ENCODE measurements at places on chromosomes 16 and 17.

- DNase-seq: peak; percentile 80
These were observed 2.8 kb upstream of the UBTF start for GRCh38 chr17:44222112-44222869.

DNA sequence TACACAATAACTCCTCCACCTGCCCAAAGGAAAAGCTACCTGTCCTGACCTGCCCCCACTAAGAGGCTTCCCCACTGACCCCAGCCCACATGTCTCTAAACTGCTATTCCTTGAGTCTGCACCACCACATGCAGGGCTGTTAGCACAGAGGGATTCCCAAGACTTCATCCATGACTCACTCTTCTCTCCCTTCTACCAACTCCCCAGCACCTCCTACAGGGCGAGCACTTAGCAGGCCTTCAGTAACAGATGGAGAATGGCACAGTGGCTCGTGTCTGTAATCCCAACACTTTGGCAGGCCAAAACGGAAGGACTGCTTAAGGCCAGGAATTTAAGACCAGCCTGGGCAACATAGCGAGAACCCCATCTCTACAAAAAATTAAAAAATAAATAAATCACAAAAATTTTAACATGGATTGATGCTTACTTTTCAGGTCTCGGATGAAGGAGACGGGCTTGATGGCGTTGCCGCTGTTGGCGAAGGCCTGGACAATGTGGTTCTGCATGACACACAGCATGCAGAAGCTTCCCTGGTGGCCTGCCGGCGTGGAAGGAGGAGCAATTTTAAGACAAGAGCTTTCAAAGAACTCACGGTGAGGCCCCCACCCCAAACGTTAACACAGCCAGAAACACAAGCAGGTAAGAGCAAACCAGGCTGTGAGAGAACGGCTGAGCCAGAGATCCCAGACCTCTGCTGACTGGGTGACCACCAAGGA, 12.0 kb downstream of the USP36 start:
- DNase-seq: no peak

DNA sequence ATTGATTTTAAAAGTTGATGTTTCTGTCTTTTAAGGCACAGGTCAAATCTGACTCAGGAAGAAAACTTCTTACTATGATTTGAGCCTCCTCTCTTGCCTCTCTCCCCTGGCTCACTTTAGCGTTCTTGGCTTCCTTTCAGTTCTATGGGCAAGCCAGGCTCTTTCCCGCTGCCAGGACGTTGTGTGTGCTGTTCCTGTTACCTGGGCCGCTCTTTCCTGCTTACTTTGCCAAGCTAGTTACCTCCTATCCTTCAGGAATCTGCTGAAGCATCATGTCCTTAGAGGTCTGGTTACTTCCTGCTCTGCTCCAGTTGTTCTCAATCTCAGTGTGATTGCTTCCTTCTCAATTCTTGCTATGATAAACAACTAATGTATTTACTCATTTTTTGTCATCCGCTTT, 1108.5 kb upstream of the EEF2KMT start:
- DNase-seq: no peak

- peak; percentile 55 for DNase-seq
These were observed 11.4 kb upstream of the MRPS23 start for GRCh38 chr17:57861000-57861789.

DNA sequence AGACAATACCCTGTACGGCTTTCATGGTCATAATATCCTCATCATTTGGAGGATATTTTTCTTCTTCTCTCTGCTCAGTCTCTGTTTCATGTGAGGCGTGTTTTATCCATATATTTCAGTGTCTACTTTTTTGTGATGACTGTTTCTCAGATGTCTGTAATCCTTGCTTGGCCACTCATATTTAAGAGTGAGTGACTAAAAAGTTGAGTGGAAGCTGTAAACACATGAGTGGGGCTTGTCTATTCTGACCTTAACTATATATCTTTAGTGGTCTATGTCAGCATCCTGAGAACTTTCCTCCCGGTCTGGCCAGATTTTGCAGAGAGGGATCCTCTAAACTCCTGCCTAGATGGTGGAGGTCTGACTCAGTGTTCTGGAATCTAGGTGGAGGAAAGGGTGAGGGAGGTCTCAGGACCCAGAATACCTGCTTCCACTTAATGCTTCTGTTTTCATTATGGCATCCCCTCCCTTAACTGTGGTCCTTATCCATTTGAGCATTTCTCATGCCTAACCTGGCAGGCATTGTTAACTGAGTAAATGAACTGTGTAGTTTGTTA, 6.0 kb downstream of the DDX19B start:
- no peak for DNase-seq

GRCh38 chr17:10622617-10623485, 34.3 kb downstream of the MYH3 start:
- no peak for DNase-seq

- peak; percentile 63 for DNase-seq
These were observed 15.9 kb downstream of the EPOP start for GRCh38 chr17:38658741-38659345.

DNA sequence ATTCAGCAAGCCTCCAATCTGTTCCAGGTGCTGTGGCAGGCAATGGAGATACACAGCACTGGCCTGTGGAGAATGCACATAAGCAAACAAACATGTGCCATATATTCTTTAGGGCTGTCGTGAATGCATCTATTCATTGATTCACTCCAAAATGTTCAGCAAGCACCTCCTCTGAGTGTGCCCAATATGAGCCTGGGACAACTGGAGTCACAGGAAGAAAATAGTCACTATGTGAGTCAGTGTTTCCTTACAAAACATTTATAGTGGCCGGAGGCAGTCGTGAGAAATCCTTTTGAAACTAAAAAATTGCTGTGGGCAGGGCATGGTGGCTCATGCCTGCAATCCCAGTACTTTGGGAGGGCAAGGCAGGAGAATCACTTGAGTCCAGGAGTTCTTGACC, 310.1 kb downstream of the CA10 start:
- no peak for DNase-seq

DNA sequence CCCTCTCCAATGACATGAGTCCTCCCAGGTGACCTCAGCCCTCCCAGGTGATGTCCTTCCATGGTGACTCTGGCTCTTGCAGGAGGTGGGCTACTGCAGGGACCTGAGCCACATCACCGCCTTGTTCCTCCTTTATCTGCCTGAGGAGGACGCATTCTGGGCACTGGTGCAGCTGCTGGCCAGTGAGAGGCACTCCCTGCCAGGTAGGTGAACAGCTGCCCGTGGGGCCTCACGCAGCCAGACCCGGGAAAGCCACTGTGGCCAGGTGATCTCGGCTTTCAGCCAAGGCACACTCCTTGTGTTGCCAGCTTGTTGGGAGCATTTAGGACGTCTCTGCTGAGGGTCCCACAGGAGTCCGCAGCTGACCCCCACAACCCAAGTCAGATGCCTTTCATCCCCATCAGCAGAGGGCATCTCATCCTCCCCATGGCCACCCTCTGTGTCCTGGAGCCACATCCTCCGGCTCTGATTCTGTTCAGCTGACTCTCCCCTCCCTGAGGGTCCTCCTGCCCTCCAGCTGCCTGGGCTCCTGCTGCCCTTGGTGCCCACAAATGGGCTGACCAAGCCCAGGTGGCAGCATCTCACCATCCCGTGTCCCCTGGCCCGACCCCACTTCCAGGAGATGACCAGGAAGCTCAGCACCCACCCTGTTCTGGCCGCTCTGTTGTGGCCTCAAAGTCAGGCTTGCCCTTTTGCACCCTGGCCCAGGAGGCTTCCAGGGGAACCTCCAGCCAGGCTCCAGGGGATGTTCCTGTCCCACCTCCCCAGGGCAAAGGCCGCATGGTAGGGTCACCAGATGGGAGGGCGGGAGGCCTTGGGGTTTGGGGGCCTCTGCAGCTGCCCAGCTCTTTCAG, 20.1 kb downstream of the USP6 start:
- no peak for DNase-seq

All from GM13976 (cell line).